H4 (cell line): ENCODE measurements at places on chromosomes 5 and 9. TPM values are rescaled to one million over a fixed set of nuclear protein-coding genes. Genes with fewer than 3 reads are reported as not detected.
A peak's percentile ranks its signal among the peaks of the same experiment; 100 is the strongest.

The FIBCD1 gene
- total RNA-seq, result 5.3 and 7.5 TPM in 2 replicates

- peak; percentile 64 for DNase-seq
Measured at GRCh38 chr5:106121972-106122605, 1548.6 kb downstream of the EFNA5 start.

- DNase-seq, result peak; percentile 58
Measured at GRCh38 chr5:35651002-35651756, 33.5 kb downstream of the SPEF2 start.

The PCDHGA8 gene
- total RNA-seq, result 0.39 and 0.74 TPM in 2 replicates

The PDE6A gene
- total RNA-seq, result 0.02 TPM in 1 of 2 replicates, not detected in the other

- DNase-seq, result no peak
Measured at GRCh38 chr9:92455217-92455616, 27.1 kb downstream of the ASPN start.
